ENCODE measurements at places on chromosomes 4 and X. TPM values are rescaled to one million over a fixed set of nuclear protein-coding genes. Genes with fewer than 3 reads are reported as not detected.

IRS4 gene
- total RNA-seq, result not detected

TCEAL5 gene
- 0.19 TPM for total RNA-seq

CLNK gene
- total RNA-seq, result not detected

FAM156B gene
- total RNA-seq, result 5.9 TPM
